ENCODE measurements at places on chromosomes 5 and 9. TPM values are rescaled to one million over a fixed set of nuclear protein-coding genes. Genes with fewer than 3 reads are reported as not detected.

GRCh38 chr5:96902876-96903275 is 26.6 kb downstream of the ERAP2 start:
- DNase-seq, result no peak

- DNase-seq, result no peak
These were observed 527.5 kb upstream of the NMUR2 start for GRCh38 chr5:152932621-152933020.

GRCh38 chr5:90612919-90613318 is 54.3 kb downstream of the ADGRV1 start:
- no peak for DNase-seq

OSMR gene
- not detected for total RNA-seq

- DNase-seq, result no peak
These were observed 27.1 kb upstream of the GOLPH3 start for GRCh38 chr5:32201122-32201753.

DNA sequence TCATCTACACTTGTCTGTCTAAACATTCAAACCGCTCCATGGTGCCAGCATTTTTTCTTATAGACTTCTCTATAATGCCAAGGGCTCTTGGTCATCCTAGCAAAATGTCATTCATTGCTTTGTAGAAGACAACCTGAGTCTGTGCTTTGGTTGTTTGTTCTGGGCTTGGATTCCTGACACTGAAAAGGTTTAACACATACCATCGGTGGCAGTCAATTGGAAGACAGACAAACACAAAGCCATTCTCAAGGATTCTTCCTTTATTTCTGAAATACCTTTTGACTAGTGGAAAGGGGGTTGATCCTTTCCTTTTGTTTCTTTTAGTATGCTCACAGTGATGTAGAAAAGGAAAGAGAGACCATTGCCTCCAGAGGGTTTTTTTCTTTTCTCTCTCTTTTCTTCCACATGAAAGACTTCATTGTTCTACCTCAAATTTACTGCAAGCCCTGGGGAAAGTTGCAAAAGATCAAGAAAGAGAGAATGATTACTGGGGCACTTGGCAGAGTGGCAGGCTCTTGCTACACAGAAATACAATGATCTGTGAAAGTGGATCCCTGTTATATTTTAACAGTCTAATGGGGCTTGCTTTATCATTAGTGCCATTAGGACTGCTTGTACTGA is 66.4 kb upstream of the TMC1 start:
- DNase-seq, result no peak

RAB3C gene
- total RNA-seq, result not detected

NCS1 gene
- total RNA-seq, result 21.2 TPM

GRCh38 chr5:125198270-125198974 is 452.0 kb upstream of the ZNF608 start:
- no peak for DNase-seq

DMGDH gene
- total RNA-seq, result 1.3 TPM

Measured in activated CD8-positive, alpha-beta T cell treated with anti-CD3 and anti-CD28 coated beads for 36 hours (primary cell).